ENCODE measurements at places on chromosomes 12 and 14. TPM values are rescaled to one million over a fixed set of nuclear protein-coding genes. Genes with fewer than 3 reads are reported as not detected.

DNA sequence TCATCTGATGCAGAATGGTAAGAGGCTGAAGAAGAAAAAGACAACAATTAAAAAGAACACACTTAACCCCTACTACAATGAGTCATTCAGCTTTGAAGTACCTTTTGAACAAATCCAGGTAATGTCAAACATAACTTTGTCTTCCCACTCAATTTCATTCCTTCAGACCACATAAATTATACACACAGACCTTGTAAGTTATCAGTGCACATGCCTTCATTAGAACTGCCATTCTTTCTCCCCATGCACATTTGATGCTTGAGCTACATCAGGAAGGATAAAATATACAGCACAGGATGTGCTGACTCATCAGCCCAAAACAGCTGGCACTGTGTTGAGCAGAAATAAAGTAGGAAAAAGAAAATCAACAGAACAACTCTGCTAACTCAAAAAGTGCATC is 246.7 kb downstream of the PAWR start:
- DNase-seq, result no peak

DNA sequence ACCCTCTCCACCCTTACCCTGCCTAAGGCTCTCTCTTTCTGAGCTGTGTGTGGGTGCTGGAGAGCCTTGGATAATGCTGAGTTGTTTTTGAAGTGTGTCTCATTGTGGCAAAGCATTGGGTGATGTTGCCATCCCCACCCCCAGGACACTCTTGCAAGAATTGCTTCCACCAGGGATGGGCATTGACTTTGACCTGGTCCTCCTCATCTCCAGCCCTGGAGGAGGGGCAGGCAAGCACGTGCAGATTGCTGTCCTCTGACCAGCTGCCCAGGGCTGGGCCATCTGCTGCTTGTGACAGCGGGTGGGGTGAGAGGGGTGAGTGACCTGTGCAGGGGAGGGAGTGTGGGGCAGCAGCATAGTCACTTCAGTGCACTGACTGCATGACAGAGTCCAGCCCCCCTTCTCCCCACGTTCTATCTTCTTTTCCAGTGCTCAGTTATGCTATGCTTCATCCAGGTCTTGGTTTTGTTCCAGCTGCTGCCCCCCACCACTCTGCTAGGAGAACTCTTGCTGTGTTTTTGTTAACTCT is 26.2 kb downstream of the SUSD6 start:
- peak; percentile 86 for DNase-seq

DNA sequence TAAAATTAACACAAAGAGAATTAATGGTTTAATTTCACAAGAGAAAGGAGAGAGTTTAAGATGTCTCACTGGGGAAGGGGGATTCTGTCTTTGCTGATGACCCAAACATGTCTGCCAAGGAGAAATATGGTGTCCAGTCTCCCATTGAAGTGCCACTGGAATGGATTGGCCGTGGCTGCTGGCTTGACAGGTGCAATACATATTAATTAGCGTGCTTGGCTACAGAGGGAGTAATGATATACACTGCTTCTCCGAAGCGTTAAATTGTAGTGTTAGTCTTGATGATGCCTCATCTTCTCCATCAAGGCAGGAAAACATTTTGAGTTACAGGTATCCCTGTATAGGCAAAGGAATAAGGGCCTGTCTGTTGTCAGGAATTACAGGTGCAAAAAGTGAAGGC is 393.4 kb upstream of the TMPO start:
- no peak for DNase-seq

DNA sequence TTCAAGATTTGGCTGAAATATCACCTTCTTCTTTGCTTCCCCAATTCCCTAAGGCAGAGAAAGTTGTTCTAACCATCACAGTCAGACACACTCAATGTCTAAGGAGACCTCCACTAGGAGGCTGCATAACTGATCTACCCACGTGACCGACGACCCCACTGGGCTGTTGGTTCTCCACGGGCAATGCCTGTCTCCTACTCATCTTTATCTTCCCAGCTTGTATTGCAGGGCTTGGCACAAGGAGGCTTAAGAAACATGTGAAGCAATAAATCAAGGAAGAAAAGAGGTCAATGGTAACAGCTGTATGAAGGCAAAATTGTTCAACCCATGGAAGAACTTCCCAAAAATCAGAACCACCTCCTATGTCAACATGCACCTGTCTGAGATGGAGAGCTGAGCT is 27.1 kb downstream of the NT5DC3 start:
- DNase-seq, result no peak

DNA sequence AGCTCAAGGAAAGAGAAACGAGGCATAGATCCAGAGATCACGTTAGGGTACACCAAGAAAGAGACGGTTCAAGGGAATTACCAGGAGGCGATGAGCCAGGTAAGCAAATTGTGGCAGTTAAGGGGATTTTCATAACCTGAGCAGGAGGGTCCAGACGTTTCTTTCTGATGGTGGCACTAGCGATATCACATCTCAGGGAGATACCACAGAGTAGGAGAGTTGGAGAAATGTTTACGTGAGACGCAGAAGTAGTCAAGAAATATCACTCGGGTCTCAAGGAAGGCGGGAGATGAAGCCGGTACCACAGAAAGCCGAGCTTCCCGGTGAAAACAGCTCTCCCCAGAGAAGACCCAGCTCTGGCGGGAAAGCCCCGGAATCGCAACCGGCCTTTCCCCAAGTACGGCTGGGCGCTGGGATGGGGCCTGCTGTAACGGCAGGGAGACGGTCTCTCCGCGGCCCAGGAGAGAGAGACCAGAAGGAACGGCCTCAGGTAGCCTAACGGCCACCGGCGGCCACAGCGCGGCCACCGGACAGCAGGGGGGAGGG is 485 bp downstream of the SENP1 start:
- no peak for DNase-seq

- peak; percentile 54 for DNase-seq
Observed at GRCh38 chr12:1796515-1797010, 23.8 kb upstream of the LRTM2 start.

GRCh38 chr12:67039995-67040860 is 228.9 kb upstream of the CAND1 start:
- no peak for DNase-seq

- no peak for DNase-seq
Observed at GRCh38 chr12:49512546-49512945, 26.3 kb upstream of the KCNH3 start.

DNA sequence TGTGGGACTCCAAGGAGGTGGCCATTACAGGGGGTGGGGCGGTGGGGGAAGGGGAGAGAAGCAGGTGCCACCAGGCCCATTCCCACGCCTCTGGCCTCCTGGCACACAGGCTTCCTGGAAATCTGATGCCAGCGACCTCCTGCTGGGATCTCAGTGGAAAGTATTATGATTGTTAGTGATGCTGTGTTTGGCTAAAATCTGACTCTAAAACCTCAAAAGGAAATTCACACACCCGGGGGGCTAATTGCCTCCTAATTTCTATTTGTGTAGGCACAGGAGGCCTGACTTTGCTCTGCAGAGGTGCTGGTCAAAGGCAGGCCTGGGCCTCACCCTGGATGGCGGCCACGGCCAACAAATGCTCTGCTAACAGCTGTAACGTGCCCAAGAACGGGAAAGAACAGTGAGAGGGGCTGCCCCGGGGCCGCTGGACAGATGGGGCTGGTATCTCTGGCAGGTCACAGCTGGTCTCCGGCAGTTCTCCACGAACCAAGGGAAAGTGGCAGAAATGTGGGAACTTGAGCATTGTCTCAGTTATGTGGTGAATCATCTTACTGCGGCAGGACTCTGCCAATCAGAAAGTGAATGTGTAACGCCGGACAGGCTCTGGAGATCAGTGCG is 14.3 kb downstream of the FAM181A start:
- DNase-seq, result peak; percentile 66

DNA sequence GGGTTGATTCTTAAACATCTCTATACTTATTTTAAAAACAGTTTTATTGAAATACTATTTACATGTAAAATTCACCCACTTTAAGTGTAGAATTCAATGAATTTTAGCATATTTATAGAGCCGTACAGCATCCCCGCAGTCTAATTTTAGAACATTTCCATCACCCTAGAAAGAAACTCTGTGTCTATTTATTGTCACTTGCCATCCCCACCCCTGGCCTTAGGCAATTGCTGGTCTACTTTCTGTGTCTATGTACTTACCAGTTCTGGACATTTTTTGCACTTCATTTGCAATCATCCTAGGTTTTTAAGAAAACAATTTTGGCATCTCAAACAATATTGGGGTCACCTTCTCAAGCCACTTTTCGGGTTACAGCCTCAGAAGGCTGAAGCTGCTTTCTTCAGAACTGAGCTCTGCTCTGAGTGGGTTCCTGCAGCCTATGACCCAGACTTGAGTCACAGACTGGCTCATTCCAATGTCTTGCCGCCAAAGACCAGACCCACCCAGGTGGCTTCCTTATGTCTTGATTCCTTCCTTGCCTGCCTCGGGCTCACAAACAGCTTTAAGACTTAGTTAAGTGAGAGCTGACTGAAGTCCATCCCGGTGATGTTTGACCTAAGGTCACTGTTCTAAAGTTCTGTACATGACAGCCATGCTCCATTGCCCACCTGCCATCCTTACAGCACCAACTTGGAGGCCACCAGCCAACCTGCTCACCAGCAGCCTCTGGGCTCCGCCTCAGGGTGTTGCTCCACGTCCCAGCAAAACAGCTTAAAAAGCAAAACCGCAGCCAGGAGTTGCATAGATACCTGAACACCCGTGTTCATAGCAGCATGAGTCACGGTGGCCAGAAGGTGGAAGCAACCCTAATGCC is 131.5 kb downstream of the CHST11 start:
- DNase-seq, result no peak

DNA sequence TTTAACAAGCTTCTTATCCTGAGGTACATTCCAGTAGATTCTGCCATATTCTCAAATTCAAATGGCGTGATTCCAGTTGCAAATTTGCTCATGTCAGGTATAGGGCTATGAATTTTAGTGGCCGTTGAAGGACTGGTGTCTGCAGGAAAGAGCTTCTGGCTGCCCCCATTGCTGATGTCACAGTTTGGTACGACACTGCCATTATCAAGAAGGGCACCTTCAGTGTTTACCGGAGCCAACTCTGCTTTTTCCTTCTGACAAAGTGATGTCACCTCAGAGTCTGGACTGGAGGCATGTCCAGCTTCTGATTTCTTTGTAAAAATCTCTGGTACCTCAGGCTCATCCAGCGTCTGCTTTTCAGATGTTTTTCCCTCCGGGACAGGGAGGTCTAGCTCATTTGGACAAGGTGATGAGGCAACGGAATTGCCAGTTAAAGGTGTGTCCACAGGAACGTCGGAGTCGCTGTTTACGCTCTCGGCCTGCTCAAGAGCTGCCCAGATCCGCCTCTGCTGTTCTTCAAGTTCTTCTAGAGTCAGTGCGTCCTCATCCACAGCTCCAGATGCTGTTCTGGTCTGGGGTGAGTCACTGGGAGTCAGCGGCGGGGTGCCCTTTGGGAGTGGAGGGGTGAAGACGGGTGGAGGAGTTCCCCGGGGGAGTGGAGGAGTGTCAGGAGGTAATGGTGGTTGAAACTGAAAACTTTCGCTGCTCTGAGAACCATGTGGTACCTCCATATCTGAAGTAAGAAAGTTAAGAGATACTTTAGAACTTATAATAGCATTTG is 27.0 kb downstream of the ZCCHC8 start:
- DNase-seq, result no peak

DNA sequence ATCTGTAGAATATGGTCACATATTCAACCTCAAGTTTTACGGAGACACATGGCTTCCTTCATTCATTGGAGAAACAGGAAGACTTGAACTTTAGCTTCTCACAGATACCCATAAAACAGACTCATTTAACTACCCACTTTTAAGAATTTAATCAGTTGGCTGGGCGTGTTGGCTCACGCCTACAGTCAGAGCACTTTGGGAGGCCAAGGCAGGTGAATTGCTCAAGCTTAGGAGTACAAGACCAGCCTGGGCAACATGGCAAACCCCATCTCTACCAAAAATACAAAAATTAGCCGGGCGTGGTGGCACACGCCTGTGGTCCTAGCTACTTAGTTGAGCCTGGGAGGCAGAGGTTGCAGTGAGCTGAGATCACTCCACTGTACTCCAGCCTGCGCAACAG is 64.7 kb upstream of the STAC3 start:
- DNase-seq, result no peak

GRCh38 chr12:46179693-46180452 is 89.0 kb downstream of the SLC38A1 start:
- no peak for DNase-seq

DNA sequence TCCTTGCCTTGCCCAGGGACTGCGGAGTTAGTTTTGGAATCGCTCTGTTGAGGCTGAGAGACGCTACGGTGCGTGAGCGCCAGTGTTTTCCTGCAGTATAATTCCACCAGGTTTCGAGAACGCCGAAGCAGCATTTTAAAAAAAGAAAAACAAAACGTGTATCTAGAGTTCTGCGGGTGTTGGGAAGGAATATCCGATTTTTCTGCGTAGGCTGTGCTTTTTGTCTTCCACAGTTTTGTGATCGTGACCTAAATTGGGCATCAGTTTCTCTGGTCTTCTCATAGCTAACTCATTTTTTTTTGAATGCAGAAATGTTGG is 778 bp downstream of the DNM1L start:
- DNase-seq, result no peak

DNA sequence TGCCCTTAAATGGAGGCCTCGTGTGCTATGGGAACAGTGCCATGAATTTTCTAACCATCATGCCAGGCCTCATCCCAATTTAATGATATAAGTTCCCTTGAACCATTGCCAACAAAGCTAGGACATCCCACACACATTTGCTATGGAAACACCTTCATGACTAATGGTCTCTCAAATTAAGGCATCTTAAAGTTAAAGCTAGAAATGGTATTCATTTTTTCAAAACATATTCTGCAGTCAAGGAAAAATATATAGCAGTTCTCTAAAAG is 117.3 kb downstream of the BTG1 start:
- no peak for DNase-seq

- no peak for DNase-seq
Observed at GRCh38 chr12:103858335-103858734, 17.3 kb upstream of the NT5DC3 start.

DNA sequence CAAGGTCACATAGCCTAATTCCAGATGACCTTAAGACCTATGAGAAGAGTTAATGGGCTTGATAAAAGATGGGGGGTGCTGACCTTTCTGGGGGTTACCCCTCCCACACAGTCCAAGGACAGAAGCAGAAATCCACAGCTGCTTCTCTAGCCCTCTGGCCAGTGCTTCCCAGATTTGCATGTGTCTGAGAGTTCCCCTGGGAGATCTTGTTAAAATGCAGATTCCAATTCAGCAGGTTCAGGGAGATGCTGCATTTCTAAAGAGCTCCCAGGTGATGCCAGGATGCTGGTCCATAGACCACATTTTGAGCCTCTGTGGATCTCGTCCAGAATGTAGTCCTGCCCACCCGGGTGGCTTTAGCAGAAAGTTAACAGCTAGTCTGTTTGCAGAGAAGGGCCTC is 82.1 kb downstream of the WSCD2 start:
- DNase-seq, result no peak

DNA sequence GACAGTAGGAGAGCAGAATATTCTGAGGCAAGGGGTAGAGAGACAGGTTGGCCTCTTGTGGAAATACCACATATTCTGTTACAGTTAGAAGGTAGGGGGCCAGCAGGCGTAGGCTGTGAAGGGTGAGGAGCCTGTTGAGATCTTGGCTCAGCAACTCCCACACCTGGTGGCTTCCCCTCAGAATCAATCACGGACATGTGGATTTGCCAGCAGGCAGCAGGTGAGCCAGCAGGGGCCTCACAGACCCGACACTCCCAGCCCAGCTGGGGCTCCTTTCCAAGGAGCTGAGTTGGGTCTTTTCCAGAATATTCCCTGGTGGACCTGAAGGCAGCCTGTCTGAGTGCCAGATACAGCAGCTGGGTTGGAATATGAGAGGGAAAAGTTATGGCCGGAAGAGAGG is 150.0 kb upstream of the CRY1 start:
- DNase-seq, result no peak

CEBPE gene
- 0.22 TPM for total RNA-seq

TNFAIP2 gene
- total RNA-seq, result 39.9 TPM

NRDE2 gene
- 12.8 TPM for total RNA-seq

C3AR1 gene
- total RNA-seq, result 2.9 TPM

AKAP5 gene
- 0.06 TPM for total RNA-seq
